Esophagus squamous epithelium (tissue), 5 donors: ENCODE measurements at places on chromosomes 11 and 22. TPM values are rescaled to one million over a fixed set of nuclear protein-coding genes. Genes with fewer than 3 reads are reported as not detected.

GRCh38 chr11:32890843-32891656 lies 1.6 kb upstream of the QSER1 start:
- DNase-seq, result no peak

- DNase-seq, result no peak
These were observed 11.4 kb downstream of the AASDHPPT start for GRCh38 chr11:106088896-106089295.

The KIAA1671 gene
- total RNA-seq, result 45.5 TPM

The OR51B2 gene
- total RNA-seq, result not detected
